ENCODE measurements at places on chromosomes 4 and X. TPM values are rescaled to one million over a fixed set of nuclear protein-coding genes. Genes with fewer than 3 reads are reported as not detected.

Gene DRP2
- 0.23 TPM for total RNA-seq

Gene HTN1
- total RNA-seq: not detected

Gene SORBS2
- 416 TPM for total RNA-seq

Gene IQSEC2
- total RNA-seq: 28.0 TPM

Gene RELL1
- total RNA-seq: 68.8 TPM

Gene PPBP
- not detected for total RNA-seq

Gene NEIL3
- total RNA-seq: 0.76 TPM

Gene S100P
- 70.4 TPM for total RNA-seq

Gene RPS6KA6
- 9.7 TPM for total RNA-seq

Gene MAGEA2
- total RNA-seq: not detected

Gene HAND2
- total RNA-seq: 11.8 TPM

Gene OPRPN
- total RNA-seq: not detected

Gene OTUD6A
- total RNA-seq: not detected

Gene GBA3
- 8.1 TPM for total RNA-seq

Gene ADH7
- total RNA-seq: not detected
